ENCODE measurements at places on chromosomes 2 and 18. TPM values are rescaled to one million over a fixed set of nuclear protein-coding genes. Genes with fewer than 3 reads are reported as not detected.

The MPV17 gene
- polyA plus RNA-seq: 135 TPM

The FBXO36 gene
- polyA plus RNA-seq: 1.4 TPM

The SERPINB7 gene
- polyA plus RNA-seq: not detected

The NTSR2 gene
- not detected for polyA plus RNA-seq

The OSBPL6 gene
- polyA plus RNA-seq: not detected

The RGPD3 gene
- 0.06 TPM for polyA plus RNA-seq

The REG1B gene
- polyA plus RNA-seq: not detected

DNA sequence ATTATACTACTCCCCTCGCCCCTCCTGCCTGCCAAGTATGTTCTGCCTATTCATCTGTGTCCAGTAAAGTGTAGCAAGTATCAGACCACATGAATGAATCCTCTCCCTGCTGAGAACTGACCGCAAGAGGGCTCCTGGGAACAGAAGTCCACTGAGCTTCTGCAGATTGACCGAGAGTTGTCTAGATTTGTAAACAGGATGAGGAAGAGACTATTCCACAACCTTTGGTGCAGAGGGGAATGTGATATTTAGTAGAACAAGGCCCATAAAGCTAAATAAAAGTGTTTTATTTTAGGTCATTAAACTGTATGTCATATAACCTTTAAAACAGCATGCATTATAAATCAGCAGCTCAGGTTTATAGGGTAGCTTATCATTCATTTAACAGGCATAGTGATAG is 377.0 kb downstream of the DCC start:
- DNase-seq: no peak

DNA sequence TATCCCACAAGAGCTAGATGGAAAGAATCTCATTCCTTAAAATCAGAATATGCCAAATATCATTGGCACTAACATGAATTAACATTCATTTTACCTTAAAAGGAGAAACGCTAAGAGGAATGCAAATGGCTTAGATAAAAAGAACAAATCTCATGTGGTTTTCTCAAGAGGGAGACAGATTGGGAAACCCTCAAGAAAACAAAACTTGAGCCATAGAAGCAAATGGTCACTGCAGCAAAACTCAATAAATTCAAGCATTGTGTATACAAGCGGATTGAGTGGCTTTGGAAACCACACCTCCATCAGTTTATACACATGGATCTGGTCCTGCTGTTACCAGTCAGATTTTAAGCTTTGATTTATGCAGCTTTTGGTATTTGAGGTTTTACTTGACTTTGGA is 1331.8 kb upstream of the ZEB2 start:
- no peak for DNase-seq

GRCh38 chr18:5309888-5310470 is 14.5 kb upstream of the ZBTB14 start:
- DNase-seq: no peak

GRCh38 chr2:149894760-149895159 is 307.2 kb upstream of the MMADHC start:
- DNase-seq: no peak

GRCh38 chr2:52518678-52519077 is 1248.9 kb upstream of the CHAC2 start:
- DNase-seq: no peak

GRCh38 chr2:172745636-172746035 is 10.0 kb downstream of the RAPGEF4 start:
- no peak for DNase-seq

DNA sequence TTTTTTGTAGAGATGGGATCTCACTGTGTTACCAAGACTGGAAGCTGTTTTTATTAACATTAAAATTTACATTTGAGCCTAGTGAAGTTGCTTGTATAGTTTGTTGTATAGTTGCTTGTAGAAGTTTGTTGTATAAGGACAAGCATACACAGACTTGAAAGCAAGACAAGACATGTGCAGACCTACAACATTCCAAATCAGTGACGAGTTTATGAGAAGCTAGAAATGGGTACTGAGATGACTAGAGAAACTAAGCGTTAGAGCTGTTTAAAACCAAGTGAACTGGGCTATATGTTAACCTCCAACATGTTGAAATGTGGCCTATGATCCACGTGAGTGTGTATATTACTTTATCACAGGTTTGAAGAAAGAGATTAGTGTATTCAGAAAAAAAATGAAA is 39.1 kb downstream of the ABCB11 start:
- no peak for DNase-seq

- no peak for DNase-seq
Measured at GRCh38 chr2:64773461-64774118, 119.9 kb upstream of the SERTAD2 start.

DNA sequence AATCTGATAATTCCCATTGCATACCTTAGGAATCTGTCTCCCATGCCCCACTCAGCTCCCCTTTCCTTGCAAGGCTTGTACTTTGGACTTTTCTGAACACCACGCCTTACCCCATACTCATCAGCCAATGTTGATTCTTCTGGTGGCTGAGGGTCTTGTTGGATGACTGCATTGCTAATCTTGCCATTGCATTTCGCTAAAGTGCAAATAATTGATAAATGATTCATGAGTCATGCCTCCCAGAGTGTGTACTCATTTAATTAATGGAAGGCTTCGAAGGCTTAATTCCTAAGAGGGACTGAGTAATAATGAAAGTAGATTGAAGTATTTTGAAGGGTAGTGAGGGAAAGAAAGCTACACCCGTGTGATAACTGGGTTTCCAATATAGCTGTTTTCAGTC is 28.0 kb upstream of the PPP1R1C start:
- DNase-seq: no peak

DNA sequence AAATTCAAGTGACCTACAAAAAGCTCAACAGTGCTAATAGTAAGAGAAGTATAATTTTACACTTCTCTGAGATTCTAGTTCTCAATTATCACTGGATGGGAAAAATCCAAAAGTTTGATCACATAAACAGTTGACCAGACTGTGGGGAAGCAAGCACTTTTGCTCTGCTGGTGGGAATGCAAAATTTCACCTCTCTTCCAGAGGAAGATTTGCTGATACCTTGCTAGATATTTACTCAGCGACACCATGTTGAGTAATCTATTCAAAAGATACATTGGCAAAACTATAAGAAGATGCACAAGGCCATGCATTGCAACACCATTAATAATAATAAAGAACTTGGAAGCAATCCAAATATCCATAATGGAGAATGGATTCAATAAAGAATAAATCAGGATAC is 204.4 kb downstream of the MREG start:
- no peak for DNase-seq

DNA sequence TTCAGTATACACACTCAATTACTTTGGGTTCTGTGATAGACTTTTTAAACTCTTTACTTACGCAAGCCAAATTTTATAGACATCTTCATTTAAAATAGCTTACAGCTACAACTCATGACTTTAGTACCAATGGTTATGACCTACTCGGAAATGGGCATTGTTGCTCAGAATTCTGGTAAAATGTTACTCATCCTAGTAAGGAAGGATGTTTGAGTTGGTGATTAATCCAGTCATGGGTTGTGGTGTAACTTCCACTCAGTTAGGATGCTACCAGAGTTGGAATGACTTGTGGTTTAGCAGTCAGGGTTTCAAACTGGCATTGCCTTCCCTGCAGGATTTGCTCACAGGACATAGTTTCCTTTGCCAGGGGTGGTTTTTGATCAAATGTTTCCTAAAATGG is 7.4 kb upstream of the NPC1 start:
- DNase-seq: no peak

GRCh38 chr2:126881591-126881990 is 17.1 kb upstream of the TEX51 start:
- no peak for DNase-seq

DNA sequence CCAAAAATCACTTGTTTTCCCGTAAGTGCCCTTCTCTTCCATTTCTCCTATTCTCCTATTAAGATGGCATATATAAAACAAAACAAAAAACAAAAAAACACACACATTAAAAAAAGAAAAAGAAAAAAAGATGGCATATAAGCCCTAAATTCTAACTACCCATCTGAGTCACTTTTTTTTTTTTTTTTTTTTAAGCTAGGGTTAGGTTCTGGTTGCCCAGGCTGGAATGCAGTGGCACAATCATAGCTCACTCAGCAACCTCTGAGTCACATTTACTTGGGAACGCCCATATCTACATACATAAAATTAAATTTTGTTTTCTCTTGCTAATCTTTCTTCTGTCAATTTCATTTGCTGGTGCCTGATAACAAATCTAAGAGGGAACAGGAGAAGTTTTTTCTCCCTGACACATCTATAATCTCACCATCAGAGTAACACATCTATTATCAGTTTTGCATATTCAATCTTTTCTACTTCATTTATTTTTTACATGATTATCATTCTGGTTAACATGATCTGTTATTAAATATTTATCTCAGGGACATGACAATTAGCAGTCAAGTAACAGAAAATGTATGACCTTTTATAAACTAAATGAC is 52.1 kb downstream of the EEF1B2 start:
- no peak for DNase-seq

DNA sequence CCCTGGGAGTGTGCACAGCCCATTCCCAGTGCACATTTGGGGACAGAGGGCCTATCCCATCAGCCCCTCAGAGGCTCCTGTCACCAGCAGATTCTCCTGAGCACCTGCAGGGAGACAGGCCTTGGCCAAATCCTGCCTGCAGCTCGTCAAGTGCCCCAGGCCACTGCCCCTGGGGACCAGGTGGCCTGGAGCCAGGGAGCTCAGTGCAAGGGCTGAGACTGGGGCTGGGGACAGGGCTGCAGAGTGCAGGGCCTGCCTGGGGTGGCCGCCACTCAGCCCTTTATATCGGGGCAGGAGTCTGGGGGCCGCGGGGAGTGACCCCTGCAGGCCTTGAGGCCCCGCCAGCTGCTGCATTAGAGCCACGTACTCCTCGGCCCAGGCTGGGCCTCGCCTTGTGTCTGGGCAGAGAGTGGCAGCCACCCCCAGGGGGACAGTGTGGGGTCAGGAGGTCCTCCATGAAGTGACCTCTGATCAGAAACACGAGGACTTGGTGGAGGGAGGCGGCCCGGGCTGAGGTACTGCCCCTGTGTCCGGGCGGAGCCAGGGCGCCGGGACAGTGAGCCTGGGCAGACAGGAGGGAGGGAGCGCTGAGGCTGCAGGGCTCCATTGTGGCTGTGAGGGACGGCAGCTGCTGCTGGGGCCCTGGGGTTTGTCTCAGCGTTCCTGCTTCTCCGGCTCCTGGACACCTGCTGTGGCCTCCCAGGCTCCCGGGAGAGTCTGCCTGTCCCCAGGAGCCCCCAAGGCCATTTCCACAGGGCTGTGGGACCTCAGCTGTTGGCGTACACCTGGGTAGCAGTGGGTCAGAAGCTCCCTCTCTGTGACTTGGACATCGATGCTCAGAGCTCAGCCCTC is 24.2 kb downstream of the GPC1 start:
- no peak for DNase-seq

DNA sequence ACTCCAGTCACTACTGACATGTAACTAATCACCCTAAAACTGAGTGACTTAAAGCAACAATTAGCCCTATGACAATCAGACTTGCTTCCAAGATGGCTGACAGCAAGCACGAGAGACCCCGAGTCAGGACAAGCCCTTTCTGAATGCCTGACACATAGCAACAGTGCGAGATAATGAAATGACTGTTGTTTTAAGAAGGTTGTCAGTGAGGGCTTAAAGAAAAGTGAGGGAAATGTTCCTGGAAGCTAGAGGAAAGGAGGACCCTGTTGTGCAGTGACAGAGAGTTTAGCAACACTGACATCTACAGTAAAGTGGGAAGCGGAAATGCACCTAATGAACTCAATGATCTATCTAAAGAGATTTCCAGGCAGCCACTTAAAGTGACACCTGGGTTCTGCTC is 163.1 kb downstream of the STK39 start:
- no peak for DNase-seq

DNA sequence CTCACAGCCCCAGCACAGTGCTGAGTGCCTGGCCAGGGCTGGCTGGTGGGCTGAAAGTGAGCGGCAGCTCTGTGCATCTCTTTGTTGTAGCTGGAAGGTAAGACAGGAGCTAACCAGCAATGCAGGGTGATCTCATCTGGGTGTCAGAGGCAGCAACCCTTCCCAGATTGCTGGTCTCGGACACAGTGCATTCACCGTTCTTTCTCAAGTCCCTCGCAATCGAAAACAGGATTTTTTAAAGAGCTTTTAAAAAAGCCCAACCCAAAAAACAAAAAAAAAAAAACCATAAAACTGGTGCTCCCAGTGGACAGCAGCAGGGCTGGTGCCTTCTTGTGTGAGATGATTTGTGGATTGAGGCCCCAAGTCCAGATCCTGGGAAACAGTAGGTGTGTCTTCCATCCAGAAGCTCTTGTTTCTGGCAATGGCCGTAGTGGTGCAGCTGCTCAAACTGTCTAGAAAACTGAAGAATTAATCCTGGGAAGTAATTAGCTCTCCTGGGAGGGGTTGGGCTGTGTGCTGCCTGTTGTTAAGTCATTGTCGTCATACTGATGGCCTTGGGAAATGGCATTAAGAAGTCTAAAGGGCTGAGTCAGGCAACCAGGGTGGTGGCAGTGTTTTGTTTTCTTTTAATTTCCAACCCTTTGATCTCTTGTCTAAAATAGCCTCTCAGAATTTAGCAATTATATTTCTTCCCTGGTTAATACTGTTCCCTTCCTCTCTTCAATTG is 156.7 kb downstream of the KLHL29 start:
- no peak for DNase-seq

GRCh38 chr2:231421051-231421580 is 25.6 kb downstream of the B3GNT7 start:
- DNase-seq: no peak

- no peak for DNase-seq
Measured at GRCh38 chr2:220949466-220949865, 622.6 kb downstream of the EPHA4 start.
